Lower lobe of right lung (tissue), 2 donors: ENCODE measurements at places on chromosomes 1 and 21. TPM values are rescaled to one million over a fixed set of nuclear protein-coding genes. Genes with fewer than 3 reads are reported as not detected.

DNA sequence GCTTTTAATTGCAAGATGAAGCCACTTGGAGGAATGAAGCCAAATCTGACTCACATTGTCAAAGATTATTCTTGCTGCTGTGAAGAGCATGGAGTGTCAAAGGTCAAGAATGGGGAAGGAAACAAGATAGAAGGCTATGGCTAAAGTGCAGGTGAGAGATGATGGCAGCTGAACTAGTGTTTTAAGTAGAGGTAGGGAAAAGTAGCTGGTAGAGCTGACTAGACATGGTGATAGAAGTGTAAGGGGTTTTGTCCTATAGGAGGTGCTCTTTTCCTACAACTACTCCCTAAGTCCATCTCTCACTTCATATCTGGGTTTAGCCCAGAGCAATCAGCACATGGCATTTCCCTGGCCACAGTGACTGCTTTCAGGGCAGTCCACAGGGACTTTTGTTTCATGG is 11.8 kb downstream of the UBE2T start:
- no peak overlapping the region for H3K27ac ChIP-seq
- peaks cover 16% of the 10 kb centered on the region for H3K36me3 ChIP-seq
- DNase-seq, result no peak
- H3K4me3 ChIP-seq, result no peak overlapping the region

DNA sequence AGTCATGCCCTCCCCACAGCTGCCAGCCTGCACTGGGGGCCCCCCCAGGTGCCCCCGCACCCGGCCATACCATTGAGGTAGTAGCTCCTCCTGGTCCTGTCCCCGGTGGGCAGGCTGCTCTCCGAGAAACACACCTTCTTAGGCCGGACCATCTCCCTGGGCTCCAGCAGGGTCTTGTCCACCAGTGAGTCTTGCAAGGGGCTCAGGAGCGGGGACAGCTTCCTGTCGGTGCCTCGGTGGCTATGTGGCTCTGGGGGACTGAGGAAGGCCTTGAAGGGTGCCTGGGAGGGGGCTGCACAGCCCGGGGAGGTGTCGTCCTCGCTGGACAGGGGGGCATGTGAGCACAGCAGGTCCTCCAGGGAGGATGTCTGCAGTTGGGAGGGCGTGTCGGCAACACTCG is 12.9 kb upstream of the FTCD start:
- no peak for DNase-seq
- no peak overlapping the region for H3K27ac ChIP-seq
- H3K4me1 ChIP-seq, result no peaks in the 10 kb centered on the region

Gene ISG15
- 76.9 TPM for total RNA-seq

DNA sequence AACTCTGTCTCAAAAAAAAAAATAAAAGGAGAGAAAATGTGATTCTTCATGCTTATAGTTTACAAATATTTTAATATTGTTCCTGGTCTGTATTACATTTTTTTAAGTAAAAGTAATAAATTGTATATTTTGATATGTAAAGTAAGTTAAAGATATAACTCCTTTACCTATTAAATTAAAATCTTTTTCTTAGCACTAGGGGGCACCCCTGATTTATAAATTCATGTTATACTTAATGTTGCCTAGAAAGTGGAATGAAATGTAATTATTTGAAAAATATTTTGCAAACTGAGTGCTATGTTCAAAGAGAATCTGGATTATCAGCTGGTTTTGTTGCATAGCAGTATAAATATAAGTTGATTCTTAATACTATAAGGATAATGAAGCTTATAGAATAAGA is 49.2 kb downstream of the RALGPS2 start:
- H3K4me3 ChIP-seq, result no peak overlapping the region
- DNase-seq, result no peak
- no peaks in the 10 kb centered on the region for H3K36me3 ChIP-seq
- H3K4me1 ChIP-seq, result no peaks in the 10 kb centered on the region

Gene PRR9
- total RNA-seq, result not detected

- H3K27me3 ChIP-seq, result no peaks in the 10 kb centered on the region
- no peak overlapping the region for H3K4me3 ChIP-seq
- no peaks in the 10 kb centered on the region for H3K4me1 ChIP-seq
- no peak overlapping the region for H3K27ac ChIP-seq
- no peaks in the 10 kb centered on the region for H3K36me3 ChIP-seq
Measured at GRCh38 chr1:179510038-179510437, 65.7 kb downstream of the NPHS2 start.

DNA sequence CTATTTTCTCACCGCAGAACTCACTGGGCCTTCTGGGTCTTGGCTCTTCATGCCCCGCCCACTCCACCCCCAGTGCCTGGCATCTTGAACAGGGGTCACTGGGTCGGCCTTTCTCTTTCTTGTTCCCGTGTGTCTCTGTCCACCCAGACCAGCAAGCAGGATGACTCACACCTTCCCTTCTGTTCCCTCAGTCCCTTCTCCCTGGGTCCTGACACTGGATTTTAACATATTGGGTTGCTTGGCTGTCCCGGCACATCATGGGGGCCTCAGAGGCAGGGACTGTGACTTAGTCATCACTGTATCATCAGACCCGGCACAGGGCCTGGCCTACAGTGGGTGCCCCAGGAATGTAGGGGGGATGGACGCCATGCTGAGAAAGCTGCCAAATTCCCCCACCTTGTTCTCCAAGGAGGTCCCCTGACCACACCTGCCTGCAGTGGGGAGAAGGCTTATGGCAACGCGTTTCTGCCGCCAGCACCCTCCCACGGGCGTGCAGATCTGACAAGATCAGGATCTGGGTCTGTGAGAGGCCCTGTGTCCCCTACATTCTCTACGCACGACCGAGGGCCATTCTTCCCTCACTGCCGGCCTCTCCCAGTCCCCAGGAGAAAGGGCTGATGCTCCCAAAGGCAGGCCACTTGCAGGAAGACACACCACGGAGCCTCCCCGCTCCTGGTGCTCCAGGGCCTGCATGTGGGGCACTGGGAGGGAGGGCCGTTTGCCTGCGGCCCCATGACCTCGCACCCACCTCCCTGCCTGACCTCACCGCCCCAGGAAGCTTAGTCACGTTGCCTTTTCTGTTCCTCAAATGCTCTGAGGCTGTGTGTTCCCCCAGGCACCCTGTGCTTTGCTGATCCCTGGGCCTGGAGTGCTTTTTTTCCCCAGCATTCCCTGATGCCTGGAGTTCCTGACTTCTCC is 157.2 kb upstream of the TMEM51 start:
- no peaks in the 10 kb centered on the region for H3K27me3 ChIP-seq
- H3K27ac ChIP-seq, result no peak overlapping the region
- no peaks in the 10 kb centered on the region for H3K4me1 ChIP-seq
- no peak overlapping the region for H3K4me3 ChIP-seq

Gene ZNF678
- total RNA-seq, result 9.0 TPM

Gene BMP8A
- total RNA-seq, result not detected

DNA sequence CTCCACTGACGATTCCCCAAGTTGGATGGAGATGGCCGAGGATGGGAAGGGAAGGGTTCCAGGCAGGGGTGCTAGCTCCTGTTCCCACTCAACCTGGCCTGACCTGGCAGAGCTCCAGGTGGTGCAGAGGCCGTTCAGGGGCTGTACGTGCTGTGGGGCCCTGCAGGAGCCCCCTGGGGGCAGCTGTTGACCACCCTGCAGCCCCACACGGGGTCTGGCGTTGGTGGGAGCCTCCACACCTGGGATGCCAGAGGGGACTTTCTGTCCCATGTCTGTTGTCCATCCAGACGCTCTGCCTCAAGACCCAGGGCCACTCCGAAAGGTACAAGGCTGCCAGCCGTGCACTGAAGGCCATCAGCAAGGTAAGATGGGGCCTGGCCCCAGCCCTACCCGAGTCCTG is 20.0 kb downstream of the ARHGEF16 start:
- no peaks in the 10 kb centered on the region for H3K4me1 ChIP-seq
- no peak overlapping the region for H3K27ac ChIP-seq
- no peaks in the 10 kb centered on the region for H3K36me3 ChIP-seq
- no peak overlapping the region for H3K4me3 ChIP-seq
- no peaks in the 10 kb centered on the region for H3K27me3 ChIP-seq
- no peak for DNase-seq

- H3K27me3 ChIP-seq, result no peaks in the 10 kb centered on the region
- H3K4me3 ChIP-seq, result no peak overlapping the region
- DNase-seq, result no peak
Measured at GRCh38 chr1:202836623-202837403, 26.1 kb downstream of the PCAT6 start.

Gene TMPRSS2
- total RNA-seq, result 87.7 TPM

Gene RNU1-2
- total RNA-seq, result 6,803 TPM

- no peak overlapping the region for H3K4me3 ChIP-seq
- H3K27me3 ChIP-seq, result no peaks in the 10 kb centered on the region
- H3K27ac ChIP-seq, result peak overlapping the region; percentile 50
- peaks cover 21% of the 10 kb centered on the region for H3K4me1 ChIP-seq
- no peak for DNase-seq
- H3K36me3 ChIP-seq, result no peaks in the 10 kb centered on the region
Measured at GRCh38 chr21:29080454-29080941, 7.0 kb upstream of the CCT8 start.

DNA sequence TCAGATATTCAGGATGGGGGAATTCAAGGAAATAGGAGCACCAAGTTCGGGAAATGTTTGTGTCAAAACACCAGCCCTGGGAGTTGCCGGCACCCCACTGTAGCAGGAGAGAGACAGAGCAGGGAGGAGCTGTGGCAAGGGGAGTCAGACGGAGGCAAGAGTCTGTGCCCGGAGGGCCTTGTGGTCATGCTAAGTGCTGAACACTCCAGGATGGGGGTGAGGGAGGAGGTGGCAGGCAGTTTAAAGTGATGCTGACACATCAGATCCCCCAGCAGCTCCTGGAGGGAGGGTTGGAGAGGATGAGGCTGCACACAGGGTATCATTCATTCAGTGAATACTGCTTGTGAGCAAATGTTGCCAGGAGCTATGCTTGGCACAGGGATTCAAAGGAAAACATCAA is 150.3 kb upstream of the ETV3 start:
- no peak overlapping the region for H3K4me3 ChIP-seq
- no peaks in the 10 kb centered on the region for H3K36me3 ChIP-seq
- H3K27ac ChIP-seq, result no peak overlapping the region

GRCh38 chr1:25568090-25568833 is 24.9 kb downstream of the LDLRAP1 start:
- peaks cover 27% of the 10 kb centered on the region for H3K36me3 ChIP-seq
- H3K27ac ChIP-seq, result peak overlapping the region; percentile 68
- no peak overlapping the region for H3K4me3 ChIP-seq
- H3K27me3 ChIP-seq, result no peaks in the 10 kb centered on the region
- no peak for DNase-seq
- H3K4me1 ChIP-seq, result peaks cover 43% of the 10 kb centered on the region

Gene C1orf94
- total RNA-seq, result not detected

Gene RIPK4
- 8.7 TPM for total RNA-seq

DNA sequence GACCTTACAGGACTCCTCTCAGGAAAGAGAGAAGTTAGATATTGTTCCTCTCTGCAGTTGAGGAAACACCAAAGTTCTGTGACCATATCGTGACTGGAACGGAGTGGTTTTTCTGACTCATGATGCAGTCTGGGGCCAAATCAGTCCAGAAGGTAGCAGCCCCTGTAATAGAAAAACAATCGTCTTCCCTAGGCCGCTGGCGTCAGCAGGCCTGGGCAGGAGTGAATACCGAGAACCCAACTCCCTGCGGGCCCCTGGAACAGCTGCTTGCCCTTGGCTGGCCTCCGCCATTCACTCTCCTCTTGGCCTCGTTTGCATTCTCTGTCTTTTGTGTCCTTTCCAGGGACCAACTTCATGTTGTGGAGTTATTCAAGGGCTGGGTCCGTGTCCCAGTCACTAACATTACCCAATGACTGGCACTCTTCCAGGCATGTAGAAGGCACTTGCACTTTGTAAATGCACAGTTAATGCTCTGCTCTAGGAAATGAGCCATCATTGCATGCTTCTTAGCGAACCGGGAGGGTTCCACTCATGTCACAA is 10.9 kb upstream of the CD101 start:
- no peaks in the 10 kb centered on the region for H3K27me3 ChIP-seq
- peaks cover 22% of the 10 kb centered on the region for H3K4me1 ChIP-seq
- H3K36me3 ChIP-seq, result no peaks in the 10 kb centered on the region
- no peak for DNase-seq
- no peak overlapping the region for H3K4me3 ChIP-seq
- H3K27ac ChIP-seq, result peak overlapping the region; percentile 73

- H3K27me3 ChIP-seq, result no peaks in the 10 kb centered on the region
- H3K27ac ChIP-seq, result no peak overlapping the region
- no peak overlapping the region for H3K4me3 ChIP-seq
- H3K4me1 ChIP-seq, result no peaks in the 10 kb centered on the region
Measured at GRCh38 chr21:14452727-14453241, 69.8 kb upstream of the HSPA13 start.

GRCh38 chr1:42013881-42014470 is 95.3 kb upstream of the HIVEP3 start:
- no peak overlapping the region for H3K4me3 ChIP-seq
- H3K27ac ChIP-seq, result no peak overlapping the region
- H3K27me3 ChIP-seq, result no peaks in the 10 kb centered on the region
- H3K4me1 ChIP-seq, result peaks cover 21% of the 10 kb centered on the region
- H3K36me3 ChIP-seq, result no peaks in the 10 kb centered on the region
- DNase-seq, result no peak

Gene KRTAP13-3
- not detected for total RNA-seq

GRCh38 chr1:155873860-155874259 is 14.5 kb downstream of the SYT11 start:
- no peaks in the 10 kb centered on the region for H3K27me3 ChIP-seq
- H3K36me3 ChIP-seq, result no peaks in the 10 kb centered on the region
- H3K4me3 ChIP-seq, result no peak overlapping the region
- H3K4me1 ChIP-seq, result no peaks in the 10 kb centered on the region
- DNase-seq, result no peak

GRCh38 chr1:231933711-231934626 is 307.4 kb downstream of the DISC1 start:
- no peak overlapping the region for H3K4me3 ChIP-seq
- DNase-seq, result no peak
- no peaks in the 10 kb centered on the region for H3K36me3 ChIP-seq
- no peaks in the 10 kb centered on the region for H3K27me3 ChIP-seq
- no peak overlapping the region for H3K27ac ChIP-seq

DNA sequence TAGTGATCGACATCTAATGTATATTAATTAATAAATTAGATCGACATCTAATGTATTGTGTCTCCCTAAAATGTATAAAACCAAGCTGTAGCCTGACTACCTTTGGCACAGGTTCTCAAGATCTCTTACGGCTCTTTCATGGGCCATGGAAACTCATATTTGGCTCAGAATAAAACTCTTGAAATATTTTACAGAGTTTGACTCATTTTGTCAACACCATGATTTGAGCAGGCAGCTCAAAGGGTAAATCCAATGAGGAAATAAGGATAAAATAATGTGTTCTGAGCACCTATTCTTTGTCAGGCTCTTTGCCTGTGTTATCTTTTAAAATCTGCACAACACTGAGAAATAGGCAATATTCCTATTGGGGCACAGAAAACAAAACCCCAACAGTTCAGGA is 223.4 kb upstream of the DUSP10 start:
- no peaks in the 10 kb centered on the region for H3K27me3 ChIP-seq
- H3K36me3 ChIP-seq, result no peaks in the 10 kb centered on the region
- H3K27ac ChIP-seq, result peak overlapping the region; percentile 1
- peaks cover 24% of the 10 kb centered on the region for H3K4me1 ChIP-seq
- no peak for DNase-seq
